ENCODE measurements at places on chromosomes 13 and 19.

- DNase-seq = no peak
Measured at GRCh38 chr13:74555651-74556420, 421.6 kb upstream of the KLF12 start.

DNA sequence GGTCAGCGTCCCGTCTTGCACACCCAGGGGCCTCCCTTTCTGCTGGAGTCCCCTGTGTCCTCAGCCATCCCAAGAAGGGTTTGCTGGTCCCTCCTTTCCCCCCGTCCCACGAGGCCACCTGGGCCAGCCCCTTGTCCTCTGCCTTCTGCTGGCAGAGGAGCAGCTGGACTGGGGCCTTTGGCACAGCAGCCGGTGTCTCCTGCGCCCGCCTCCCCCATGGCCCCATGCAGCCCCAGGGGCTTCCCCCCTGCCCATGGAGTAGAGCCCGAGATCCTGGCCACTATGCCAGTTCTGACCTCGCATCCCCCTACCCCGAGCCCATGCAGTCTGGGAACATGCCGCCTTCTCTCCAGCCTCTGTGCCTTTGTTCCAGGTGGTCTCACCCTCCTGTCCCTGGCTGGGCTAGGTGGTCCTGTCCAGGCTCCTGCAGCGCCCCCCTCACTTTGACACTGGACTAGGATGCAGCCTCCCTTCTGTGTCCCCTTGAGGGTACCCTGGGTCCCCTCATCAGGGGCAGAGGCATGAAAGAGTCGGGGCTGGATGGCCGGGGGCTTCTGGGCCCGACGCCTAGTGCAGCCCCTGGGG, 5.7 kb upstream of the GARIN5A start:
- no peak for DNase-seq

- no peak for DNase-seq
Measured at GRCh38 chr13:99955747-99956472, 15.7 kb downstream of the ZIC5 start.

GRCh38 chr13:24053519-24054251, 106.8 kb upstream of the SPATA13 start:
- DNase-seq = no peak

- DNase-seq = no peak
Measured at GRCh38 chr13:105200181-105200580, 1335.3 kb downstream of the EFNB2 start.

Measured in esophagus squamous epithelium (tissue), 5 donors.